Activated CD4-positive, CD25-positive, alpha-beta regulatory T cell (primary cell): ENCODE measurements at places on chromosomes 11 and 22.

DNA sequence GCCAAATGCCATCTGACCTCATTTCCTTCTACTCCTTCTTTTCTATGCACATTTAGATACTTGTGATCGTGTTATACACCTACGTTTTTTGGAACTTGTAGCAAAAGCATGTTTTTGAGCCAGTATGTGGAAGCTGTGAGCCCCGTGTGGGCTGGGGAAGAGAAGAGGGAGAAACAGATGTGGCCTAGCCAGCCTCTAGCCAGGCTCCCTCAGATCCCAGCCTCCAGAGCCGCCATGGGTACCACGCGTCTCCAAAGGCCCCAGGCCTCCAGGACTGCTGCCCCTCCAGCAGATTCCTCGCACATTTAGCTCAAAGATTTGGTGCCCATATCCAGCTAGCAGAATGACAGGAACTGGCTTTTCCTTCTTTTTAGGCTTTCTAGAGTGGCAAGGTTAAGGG lies 17.0 kb upstream of the TLCD5 start:
- DNase-seq = no peak

GRCh38 chr11:26331911-26332571 lies at the start of gene ANO3:
TSS of gene ANO3 (plus strand) at chr11:26332130. CDS start at chr11:26332276, 146 bp downstream.
- no peak for DNase-seq

DNA sequence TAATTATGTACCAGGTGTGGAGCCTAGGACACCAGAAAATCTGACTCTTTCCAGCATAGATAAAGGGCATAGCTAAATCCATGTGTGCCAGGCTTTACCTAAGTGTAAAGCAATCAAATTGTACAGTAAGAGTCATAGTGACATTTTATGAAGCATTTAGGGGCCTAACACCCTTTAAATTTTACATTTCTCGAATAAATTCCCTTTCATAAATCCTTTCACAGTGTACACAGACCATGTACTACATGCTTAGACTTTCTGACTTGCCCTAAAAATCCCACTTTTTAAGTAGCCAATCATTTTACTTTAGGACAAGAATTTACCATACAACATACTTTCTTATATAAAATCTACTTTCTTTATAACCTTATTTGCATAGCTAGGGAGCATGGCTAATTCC lies 727.6 kb upstream of the LUZP2 start:
- DNase-seq = no peak

GRCh38 chr11:82234256-82234655 lies 499.4 kb downstream of the FAM181B start:
- DNase-seq = no peak

- no peak for DNase-seq
Measured at GRCh38 chr11:34323601-34324000, 34.2 kb downstream of the ABTB2 start.

GRCh38 chr11:122019908-122020694 lies 95.9 kb downstream of the BLID start:
- DNase-seq = no peak

DNA sequence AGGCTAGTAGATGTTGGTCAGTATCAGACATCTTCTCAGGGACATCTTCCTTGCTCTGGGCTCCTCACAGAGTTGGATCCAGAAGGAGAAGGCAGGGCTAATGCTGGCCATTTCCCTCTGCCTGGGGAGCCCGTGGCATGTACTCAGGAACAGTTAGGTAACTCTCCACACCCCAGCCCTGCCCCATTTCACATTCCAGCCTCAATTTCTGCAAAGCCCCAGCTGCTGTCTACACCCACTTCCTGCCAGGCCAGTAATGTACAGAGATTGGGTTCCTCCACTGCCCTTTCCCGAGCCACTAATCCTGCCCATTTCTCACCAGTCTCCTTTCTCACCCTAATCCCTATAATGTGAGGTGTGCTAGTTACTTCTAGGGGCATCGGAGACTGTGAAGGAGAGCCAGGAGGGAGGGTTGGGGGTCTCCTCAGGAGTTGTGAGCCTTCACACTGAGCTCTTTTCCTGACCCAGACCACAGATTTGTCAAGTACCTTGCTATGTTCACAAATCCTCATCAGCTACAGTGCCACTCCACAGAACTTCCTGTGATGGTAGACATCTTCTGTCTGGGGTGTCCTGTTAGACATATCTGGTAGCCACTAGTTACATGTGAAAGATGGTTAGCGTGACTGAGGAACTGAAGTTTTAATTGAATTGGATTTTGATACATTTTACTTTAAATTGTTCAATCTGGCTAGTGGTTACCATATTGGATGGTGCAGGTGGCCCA lies 1.3 kb upstream of the SEC14L3 start:
- no peak for DNase-seq

GRCh38 chr11:102383839-102384238 lies 36.8 kb downstream of the BIRC2 start:
- no peak for DNase-seq

DNA sequence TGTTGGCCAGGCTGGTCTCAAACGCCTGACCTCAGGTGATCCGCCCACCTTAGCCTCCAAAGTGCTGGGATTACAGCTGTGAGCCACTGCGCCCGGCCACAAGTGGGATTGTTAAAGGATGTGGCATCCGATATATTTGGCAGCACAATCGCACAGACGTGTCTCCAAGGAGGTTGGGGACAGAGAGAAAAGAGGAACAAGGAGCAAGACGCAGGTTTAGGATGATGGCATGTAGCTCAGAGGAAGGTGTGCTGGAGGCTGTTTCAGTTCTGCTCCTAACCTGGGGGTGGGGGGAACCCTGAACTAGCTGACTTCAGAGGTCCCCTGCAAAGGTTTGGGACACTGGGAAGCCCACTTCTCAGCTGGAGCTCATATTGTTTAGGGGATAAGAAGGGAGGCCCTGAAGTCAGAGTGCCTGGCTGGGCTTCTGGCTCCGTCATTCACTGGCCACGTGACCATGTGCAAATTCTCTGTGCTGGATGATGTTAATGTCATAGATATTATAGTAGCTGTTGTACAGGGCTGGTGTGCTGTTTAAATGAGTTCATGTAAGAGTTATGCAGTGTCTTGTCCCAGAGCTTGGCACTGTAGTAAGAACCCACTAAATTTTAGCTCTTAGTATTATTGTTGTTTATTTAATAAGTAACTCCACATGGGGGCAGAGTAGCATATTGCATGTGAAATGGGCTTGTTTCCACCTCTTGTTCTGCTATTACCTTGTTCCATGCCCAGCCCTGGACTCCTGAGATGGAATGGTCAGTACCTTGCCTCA lies 129.7 kb downstream of the ST3GAL4 start:
- no peak for DNase-seq

DNA sequence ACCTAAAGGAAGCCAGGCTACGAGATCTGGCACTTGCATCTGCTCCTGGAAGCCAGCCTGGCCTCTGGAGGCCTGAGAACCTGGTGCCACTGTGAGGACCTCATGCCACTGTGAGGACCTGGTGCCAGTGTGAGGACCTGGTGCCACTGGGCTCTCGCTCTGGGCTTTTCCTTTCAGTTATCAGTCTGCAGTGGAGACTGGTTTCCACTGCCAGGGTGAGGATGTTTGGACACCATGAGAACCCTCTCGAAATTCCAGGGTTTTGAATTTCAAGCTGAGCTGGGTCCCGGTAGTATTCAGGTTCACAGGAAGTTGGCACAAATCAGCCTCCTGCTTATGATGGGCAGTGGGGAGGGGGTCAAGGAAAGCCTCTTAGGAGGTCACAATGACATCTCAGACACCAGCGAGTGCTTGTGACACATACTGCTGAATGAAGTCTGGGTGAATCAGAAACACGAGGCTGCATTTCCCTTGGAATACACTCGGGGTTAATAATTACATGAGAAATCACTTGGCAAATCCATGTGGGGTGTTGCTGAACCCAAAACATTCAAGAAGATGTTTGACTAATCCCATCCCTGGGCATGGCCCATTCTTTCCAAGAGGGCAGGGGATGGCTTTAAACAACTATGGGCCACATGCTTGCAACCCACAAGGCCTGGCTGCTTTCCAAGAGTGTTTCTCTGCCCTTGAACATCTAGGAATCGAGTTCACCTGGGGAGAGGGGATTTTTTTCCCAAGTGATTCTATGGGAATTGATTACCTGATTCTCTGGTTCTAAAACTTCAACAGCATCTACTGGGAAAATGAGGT lies 60.2 kb downstream of the LINC01488 start:
- no peak for DNase-seq

GRCh38 chr22:43289531-43289963 lies 53.6 kb downstream of the SCUBE1 start:
- DNase-seq = no peak

DNA sequence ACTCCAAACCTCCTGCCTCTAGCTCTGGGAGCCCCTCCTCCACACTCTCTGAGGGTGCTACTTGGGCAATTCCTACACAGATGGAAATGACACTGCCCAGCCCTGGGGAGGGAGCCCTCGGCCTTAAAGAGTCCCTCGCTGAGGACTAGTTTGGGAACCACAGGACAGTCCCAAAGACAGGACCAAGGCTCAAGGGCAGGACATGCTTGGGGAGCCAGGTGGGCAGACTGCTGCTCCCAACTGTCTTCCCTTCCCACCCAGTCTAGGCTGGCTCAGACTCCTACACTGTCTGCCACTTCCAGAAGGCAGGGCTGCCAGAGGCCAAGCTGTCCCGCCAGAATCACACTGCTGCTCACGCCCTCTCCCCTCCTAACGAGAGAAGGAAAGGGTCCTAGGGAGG lies 9.8 kb downstream of the ARRB1 start:
- no peak for DNase-seq

- DNase-seq = no peak
Measured at GRCh38 chr11:69642549-69642912, 1.6 kb downstream of the CCND1 start.

GRCh38 chr22:37631448-37632173 lies 7.9 kb upstream of the SH3BP1 start:
- no peak for DNase-seq

DNA sequence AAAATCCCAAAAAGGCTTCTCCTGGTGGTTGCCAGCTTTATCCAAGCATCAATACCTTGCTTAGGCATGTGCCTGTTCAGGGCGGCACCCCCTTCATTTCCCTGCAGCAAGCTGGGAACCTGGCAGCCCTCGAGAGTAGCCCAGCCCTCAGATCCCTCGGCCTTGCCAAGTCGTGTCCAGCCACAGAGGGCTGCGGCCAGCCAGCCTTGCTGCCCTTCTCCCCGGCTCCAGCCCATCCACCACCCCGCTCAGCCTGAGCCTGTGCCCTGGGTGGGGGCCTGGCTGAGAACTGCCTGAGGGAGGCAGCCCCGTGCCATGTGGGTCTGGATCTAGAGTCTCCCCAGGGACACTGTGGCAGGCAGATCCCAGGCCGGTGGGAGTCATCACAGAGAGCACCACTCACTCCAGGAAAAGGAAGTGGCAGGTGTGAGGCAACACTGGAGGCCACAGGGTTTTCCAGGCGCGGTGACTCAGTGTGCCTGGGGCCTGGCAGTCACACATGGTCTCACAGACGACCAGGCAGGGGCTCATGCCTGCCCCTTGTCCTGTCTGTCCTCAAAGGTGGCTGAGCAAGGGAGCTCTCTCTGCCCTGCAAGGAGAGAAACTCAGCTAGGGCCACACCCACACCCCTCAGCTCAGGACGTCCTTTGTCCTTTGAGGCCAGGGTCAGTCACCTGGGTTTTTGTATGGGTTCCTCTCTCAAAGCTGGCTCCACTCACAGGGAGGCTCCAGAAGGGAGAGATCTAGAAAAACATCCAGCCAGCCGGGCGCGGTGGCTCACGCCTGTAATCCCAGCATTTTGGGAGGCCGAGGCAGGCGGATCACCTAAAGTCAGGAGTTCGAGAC lies 12.2 kb upstream of the CDC42BPG start:
- peak; percentile 21 for DNase-seq

GRCh38 chr22:46794067-46794466 lies 31.6 kb downstream of the TBC1D22A start:
- no peak for DNase-seq

- no peak for DNase-seq
Measured at GRCh38 chr11:86089659-86090058, 20.8 kb upstream of the PICALM start.

DNA sequence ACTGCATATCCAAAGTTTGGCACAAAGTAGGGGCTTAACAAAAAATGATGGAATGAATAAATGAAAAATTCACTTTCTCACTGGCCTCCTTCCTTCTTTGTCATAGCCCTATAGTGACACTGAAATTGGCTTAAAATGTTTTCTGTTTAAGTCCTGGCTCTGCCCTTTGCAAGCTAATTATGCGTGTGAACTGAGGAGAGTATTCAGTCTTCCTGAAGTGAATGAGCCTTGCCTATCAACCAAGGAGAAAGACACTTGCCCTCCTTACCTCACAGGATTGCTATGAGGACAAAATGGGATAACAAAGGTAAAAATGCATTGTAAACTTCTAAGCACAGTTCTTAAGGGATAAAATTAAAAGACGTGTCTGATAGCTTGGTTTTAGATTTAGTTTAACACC lies 729.8 kb upstream of the ANO3 start:
- DNase-seq = no peak

DNA sequence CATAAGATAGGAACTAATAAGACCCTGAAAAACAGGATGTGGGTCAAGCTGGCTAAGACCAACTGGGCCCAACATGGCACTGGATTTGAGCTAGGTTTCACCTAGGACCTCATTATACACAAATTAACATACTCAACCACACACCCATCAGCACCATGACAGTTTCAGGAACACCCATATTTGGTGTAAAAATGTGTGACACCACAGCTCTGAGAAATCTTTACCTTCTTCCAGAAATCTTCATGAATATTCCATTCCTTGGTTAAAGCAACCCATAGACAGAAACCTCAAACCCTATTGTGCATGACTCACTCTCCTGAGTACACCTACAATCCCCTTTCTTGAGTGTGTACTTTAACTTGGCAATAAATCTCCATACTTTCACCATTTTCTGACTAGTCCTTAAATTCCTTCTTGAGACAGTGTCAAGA lies 378.8 kb downstream of the DYNC2H1 start:
- DNase-seq = no peak

DNA sequence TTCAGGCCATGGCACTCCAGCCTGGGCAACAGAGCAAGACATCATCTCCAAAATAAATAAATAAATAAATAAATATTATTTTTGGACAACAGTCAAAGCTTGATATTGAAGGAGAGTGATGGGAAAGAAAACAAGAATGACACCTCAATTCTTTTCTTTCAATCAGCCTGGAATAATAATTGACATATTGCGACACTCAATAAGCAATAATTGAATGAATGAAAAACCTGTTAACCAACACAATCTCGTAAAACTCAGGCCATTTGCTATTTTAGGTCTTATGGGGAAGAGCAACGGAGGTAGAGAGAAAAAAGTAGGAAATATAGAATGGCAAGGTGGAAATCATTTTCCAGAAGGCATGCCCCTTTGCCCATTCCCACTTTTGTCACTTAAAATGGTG lies 10.5 kb upstream of the RBFOX2 start:
- no peak for DNase-seq

DNA sequence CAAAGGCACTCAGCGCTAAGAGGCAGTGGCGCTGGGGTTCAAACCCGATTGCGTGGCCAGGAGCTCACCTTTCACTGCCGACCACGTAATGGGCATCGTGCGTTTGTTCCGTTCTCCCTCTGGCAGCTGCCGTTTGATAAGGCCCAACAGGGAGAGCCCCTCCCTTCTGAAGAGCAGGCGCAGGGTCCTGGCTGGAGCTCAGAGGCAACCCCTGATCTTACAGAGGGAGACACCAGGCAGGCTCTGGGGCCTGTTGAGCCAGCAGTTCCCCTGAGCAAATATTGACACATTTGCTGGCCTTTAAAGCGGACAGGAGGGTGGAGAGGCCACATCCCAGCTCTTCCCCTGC lies 11.7 kb upstream of the C1QTNF6 start:
- DNase-seq = no peak
